Choroid plexus epithelial cell (primary cell): ENCODE measurements at places on chromosomes 13 and 19.

DNA sequence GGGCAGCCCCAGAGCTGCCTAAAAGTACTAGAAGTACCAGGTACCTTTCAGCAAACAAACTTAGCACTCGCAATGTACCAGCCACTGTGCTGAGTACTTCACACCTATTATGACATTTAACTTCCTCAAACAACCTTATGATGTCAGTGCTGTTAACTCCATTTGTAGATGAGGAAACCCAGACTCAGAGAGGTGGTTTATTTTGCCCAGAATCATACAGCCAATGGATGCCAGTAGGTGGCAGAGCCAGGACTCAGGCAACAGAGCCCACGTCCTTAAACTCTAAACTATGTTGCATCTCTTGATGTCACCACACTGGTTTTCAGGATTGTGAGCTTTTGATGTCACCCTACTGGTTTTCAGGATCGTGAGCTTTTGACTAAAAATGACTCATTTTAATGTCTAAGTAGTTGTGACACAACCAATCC lies 78.9 kb downstream of the FLT1 start:
- no peak for DNase-seq

GRCh38 chr13:42474954-42475353 lies 99.0 kb upstream of the TNFSF11 start:
- peak; percentile 98 for DNase-seq

GRCh38 chr13:75960538-75960994 lies 324.4 kb downstream of the LMO7 start:
- DNase-seq = no peak

DNA sequence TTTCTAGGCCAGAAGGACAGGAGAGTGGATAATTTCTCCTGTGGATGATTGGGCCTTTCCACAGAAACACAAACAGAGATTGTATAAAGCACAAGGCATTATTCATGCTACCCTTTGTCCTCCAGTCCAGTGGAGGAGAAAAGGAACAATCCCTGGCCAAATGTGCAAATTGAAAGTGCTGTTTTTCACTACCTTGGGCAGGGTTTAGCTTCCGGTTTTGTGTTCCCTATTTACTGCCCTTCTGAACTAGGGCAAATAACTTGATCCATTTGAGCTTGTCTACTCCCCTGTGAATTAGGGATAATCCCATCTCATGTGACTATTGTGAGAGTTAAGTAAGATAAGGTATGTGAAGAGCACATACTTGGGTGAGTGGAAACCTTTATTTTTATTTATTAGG lies 13.3 kb downstream of the PDX1 start:
- DNase-seq = no peak

GRCh38 chr13:77896977-77897376 lies 21.7 kb downstream of the EDNRB start:
- DNase-seq = no peak

GRCh38 chr19:16506961-16507360 lies 10.8 kb downstream of the C19orf44 start:
- no peak for DNase-seq

GRCh38 chr13:25574437-25575411 lies 202.9 kb downstream of the ATP8A2 start:
- DNase-seq = peak; percentile 95
